Skeletal muscle cell (primary cell): ENCODE measurements at places on chromosomes 11 and 22.

- no peak for DNase-seq
These were observed 466.3 kb downstream of the TBC1D22A start for GRCh38 chr22:47228767-47229166.

DNA sequence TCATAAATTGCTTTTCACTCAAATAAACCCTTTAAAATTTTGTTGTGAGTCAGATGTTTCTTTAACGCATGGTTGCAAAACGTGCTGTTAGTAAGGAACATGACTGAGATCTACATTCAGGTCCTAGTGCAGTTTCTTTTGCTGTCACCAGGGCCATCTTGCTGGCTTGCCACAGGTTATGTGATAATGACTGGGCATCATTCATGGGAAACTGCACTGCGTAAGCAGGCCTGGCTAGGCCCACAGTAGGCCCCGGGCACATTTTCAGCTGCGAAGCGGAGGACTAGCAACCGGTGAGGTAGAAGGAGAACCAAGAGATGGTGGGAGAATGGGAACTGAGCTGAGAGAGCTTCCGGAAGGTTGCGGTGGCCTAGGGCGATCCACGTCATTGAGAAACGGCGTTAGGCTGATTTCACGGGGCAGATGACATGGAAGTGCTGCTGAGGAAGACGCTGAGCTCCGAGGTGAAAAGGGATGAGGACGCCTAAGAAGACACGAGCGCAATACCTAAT lies 3.2 kb upstream of the KLHDC7B start:
- no peak for DNase-seq

- DNase-seq: no peak
These were observed 7.4 kb downstream of the DESI1 start for GRCh38 chr22:41613456-41613855.

DNA sequence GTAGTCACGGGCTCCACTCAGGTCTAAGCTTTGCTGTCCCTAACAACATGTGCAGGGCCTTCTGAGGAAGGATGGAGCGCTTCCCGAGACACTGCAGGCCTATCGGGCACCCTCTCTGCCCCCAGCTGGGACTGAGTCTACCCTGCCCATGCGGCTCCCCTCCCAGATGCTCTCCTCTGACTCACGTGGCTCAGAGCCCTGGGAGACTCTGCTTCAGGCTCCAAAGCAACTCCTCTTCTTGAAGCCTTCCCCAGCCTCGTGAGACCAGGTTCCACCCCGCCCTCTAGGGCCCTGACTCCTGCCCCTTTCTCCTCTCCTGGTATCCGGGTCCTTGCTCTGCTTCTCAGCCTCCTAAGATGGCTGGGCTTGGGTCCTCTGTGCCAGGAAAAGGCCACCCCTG lies 28.4 kb upstream of the ARFGAP3 start:
- DNase-seq: no peak

DNA sequence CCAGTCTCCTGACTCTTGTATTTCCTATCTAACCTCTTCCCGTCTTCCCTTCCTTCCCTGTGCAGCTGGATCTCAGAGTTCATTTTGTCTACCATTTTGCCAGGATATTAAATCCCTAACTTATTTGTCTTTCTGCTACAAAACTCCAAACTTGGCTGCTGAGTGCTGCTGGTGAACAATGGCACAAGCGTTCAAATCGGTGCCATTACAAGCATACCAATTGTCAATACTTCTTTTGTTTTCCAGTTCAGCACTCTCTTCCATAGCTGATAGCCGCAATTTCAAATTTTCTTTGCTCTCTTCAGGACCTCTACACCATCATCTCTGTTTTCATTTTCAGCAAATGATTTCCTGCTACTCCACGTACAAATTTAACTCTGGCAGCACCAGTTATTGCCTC lies 13.4 kb downstream of the IL18 start:
- DNase-seq: no peak

- DNase-seq: no peak
These were observed 5.4 kb downstream of the FDX1 start for GRCh38 chr11:110434952-110435779.

- DNase-seq: no peak
These were observed 46.4 kb downstream of the RAB30 start for GRCh38 chr11:83025267-83025704.

DNA sequence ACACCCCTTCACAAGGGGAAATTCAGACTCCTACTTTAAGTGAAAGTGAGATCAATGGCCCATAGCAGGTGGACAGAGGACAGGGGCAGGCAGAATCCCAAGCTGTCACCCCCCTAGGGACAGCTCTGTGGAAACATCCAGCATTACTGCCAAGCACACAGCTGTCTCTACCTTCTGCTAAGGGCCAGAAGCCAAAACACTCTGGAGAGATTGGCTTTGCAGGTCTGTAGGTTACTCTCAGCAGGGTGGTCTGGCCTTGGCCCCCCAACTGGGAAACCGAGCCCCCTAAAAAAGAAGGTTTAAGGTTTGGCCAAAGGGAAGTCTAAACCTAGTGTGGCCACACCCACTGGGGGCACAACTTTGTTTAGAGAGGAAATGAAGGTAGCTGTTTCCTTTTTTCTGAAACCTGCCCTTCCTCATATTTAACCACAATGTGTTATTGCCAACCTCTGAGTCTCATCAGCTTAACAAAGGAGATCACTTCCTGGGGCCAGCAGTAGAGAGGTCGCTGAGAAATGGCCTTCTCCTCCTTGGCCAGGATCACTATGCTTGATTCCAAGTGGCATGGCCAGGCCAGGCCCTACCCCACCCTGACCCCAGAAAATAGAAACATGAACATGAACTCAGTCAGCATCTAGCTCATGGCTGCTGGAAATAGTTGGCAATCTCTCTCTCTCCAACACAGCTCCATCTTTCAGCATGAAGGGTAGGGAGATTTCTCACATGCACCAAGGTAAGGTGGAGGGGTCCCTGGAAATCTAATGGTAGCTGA lies 25.9 kb upstream of the SCARF2 start:
- DNase-seq: no peak

DNA sequence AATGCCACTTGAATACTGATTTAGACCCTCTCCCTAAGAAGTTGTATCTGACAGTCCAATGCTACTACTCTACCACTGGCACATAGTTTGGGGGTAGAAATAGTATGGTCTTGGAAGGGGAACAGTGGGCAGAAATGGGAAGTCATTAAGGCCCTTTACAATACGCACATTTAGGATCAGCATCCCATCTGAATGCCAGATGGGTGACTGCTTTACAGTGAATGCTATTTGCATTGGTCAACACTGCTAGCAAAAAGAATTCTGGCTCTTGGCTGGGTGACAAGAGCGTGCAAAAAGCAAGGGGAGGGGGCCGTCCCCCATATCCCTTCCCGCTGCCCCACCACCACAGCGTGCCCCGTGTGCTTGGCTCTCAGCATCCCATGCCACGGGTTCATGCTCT lies 104.7 kb upstream of the BID start:
- no peak for DNase-seq

DNA sequence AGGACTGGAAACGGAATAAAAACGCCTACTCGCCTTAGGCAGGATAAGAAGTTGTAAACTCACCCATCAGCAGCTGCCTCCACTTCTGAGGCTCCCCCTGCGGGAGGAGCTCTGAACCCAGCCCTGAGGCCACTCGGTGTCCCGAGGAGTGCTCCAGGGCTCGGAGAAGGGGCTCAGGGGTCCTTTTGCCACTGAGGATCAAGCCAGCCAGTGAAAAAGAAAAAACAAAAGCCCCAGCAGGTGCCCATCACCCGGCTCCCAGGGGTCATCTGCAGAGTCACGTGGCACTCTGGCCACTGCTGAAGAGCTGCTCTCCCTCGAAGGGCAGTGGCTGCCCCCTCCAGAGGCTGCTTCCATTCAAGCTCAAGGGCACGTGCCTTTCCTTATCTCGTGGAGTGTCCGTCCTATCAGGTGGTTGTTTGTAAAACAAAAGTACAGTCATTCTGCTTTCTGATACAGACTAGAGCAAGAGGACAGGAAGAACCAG lies 29.0 kb downstream of the NUP50 start:
- DNase-seq: no peak

DNA sequence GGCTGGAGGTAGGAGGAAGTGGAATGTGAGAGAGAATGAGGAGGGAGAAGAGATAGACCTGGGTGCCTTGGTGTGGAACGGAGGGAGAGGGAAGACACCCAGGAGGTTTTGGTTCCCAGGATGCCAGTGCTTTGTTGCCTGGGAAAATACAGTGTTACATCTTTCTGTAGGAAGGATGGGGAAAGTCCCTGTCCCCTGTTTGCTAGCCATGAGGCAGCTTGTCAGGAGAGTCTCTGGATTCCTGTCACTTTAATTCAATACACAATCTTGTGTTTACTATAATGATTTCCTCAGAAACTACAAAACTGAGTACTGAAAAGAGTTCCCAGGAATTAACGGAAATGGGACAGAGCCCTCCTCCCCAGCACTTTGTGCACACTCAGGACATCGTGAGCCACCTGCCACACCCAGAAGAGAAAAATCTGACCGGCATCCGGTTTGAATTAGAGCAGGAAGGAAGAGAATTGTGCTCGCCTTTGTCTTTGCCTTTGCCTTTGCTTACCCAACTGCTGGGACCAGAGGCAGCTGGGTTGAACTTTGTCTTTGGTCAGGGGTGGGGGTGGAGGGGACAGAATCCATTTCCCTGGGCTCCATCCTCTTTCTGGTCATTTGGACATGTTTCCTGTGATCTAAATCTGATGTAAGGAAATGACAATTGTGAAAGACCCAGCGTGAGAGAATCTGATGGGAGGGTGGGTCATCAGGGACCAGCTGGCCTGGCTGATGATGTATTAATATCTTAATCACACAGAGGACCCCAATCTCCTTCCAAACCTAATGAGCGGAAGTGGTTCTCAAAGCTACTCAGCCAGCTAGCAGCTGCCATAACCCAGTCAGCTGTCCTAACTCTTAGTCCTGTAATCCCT lies 1.3 kb upstream of the LIMK2 start:
- no peak for DNase-seq

- DNase-seq: no peak
These were observed 549.0 kb upstream of the LUZP2 start for GRCh38 chr11:23947883-23948282.

GRCh38 chr11:57599381-57599780 lies 1.9 kb downstream of the SERPING1 start:
- DNase-seq: no peak

- no peak for DNase-seq
These were observed 65.0 kb downstream of the LRP5 start for GRCh38 chr11:68377389-68377795.

DNA sequence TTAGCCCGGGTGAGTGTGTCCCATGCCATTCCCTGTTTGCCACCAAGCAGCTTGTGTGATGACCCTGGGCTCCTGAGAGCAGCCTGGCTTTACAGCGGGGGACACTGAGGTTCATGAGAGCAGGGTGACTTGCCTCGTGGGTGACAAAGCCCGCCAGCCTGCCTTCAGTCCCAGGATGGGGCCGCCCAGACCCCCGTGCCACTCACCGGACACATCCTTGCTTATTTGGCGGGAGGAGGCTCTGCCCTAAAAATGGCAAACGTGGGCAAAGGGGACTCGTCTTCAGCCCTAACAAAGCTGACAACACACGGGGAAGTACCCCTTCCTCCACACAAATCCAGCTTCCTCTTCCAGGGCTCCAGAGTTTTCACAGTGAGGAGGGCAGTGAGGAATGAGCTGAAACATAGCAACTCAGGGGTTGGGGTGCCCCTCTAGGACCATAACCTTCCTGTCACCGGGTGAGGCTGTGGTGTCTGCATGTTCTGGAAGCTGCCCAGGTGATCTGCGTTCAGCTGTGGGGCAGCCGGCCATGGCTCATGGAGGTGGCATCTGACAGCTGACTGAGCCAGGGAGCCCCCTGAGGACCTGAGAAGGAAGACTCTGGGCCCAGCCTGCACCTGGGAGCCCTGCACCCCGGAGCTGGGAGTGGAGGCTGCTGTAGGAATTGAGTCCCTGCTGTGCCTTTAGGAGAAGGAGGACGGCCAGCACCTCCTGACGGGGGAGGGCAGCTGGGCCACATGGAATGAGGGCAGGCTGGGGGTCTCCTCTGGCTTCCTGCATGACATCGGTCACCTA lies 16.7 kb downstream of the RIBC2 start:
- no peak for DNase-seq

DNA sequence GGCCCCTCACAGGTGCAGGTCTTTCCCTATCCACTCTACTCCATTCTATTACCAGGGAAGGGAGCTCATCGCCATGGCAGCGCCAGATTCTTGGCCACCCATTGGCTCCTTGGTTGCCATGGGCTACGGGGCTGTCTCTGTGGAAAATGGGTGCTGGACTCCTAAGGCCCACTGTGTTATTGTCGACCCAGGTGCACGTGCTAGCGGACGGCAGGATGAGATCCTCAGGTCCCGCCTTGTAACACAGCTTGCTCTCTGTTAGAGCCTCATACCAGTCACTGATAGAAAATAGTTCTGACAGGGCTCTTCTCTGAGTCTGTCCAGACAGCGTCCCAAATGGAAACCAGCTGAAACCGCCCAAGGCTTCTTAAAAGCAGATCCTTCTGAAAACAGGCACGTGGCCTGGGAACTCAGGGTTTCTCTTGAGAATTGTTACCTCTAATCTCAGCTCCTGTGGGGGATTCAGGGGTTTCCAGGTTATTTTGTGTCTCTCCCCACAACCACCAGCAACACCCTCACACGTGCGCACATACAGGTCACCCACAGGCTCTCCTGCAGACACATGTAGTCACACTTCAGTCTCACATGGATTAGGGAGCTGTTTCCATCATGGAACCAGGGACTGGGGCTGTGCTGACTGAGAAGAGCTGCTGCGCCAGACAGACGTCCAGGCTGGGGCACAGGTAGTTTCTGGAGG lies 1.5 kb downstream of the TUB start:
- DNase-seq: no peak

DNA sequence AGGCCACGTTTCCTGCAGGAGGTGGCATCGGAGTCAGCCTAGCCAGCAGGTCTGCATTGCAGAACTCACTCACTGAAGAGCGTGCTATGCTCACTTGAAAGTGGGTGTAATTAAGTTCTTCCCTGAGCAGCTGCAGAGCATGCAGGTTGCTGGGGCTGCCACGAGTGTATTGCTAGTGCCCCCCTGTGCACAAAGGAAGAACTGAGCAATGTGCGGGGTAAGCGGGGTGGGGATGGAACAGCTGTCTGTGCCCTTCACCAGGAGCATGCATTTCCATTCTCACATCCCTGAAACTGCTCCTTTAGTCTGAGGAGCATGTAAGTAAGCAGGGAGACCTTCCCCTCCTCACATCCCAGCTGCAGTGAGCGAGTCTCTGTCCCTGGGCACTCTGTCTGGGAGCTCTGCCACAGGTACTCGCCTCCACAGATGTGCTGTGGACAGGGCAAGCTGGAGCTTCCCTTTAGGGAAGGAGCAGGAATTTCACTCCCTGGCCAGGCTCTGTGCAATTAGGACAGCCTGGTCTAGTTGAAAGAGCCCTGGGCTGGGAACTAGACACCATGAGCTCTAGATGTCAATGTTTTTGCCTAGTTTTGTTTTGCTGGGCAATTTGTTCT lies 1031.8 kb downstream of the NTM start:
- DNase-seq: peak; percentile 41

DNA sequence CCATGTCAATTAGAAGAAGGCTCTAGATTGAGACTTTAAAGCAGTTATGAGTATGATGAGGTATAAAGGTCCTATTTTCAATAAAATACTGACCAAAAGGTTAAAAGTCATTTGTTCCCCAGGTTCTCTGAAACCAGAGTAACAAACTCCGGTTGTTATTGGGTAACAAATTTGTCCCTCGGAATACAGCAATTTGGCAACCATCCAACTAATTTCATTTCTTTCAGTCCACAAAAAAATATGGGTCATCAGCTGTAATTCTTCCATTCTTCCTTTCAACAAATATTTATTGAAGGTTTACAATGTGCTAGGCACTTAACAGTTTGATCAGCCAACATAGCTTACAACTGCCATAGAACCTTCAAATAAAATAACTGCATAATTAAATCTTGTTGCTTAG lies 79.9 kb downstream of the TTC28 start:
- no peak for DNase-seq

GRCh38 chr11:64755681-64756361 lies 4.0 kb downstream of the PYGM start:
- no peak for DNase-seq

GRCh38 chr22:20457506-20458240 lies 20.0 kb upstream of the SCARF2 start:
- DNase-seq: no peak
